ENCODE measurements at places on chromosomes 11 and 22.

GRCh38 chr22:50728523-50728931 lies 9.5 kb upstream of the ACR start:
- DNase-seq: no peak

GRCh38 chr11:45436118-45436517 lies 150.0 kb upstream of the SYT13 start:
- DNase-seq: no peak

- DNase-seq: no peak
Observed at GRCh38 chr22:23035557-23036277, 34.6 kb upstream of the GNAZ start.

DNA sequence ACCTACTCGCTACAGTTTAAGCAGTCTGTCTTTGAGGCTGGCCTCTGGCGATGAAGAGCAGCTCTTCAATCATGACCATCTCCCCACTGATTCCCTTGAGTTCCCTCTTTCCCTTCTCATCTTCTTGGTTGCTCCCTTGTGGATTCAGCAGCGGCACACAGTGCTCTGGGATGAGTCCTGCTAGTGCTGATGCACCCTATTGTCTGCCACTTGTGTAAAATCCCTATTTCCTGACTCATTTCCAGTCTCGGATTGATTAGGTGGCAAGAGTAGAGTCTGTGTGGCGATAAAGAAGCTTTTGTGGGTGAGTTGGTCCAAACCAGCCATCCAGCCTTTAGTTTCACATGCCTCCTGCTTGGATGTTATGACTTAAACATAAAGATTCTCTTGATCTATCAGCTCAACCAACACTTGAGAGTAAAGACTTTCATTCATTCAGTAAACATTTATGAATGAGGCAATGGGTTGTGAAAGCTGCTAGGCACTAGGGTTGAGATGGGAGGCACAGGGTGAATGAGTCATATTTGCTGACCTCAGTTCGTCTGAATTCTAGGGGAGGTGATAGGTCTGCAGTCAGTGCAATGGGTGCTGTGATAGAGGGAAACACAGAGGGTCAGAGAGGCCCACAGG lies 219.4 kb upstream of the RAG2 start:
- DNase-seq: no peak

- peak; percentile 63 for DNase-seq
Observed at GRCh38 chr22:39309881-39310714, 9.3 kb downstream of the RPL3 start.

GRCh38 chr11:104682206-104682605 lies 216.1 kb downstream of the CASP12 start:
- DNase-seq: no peak

DNA sequence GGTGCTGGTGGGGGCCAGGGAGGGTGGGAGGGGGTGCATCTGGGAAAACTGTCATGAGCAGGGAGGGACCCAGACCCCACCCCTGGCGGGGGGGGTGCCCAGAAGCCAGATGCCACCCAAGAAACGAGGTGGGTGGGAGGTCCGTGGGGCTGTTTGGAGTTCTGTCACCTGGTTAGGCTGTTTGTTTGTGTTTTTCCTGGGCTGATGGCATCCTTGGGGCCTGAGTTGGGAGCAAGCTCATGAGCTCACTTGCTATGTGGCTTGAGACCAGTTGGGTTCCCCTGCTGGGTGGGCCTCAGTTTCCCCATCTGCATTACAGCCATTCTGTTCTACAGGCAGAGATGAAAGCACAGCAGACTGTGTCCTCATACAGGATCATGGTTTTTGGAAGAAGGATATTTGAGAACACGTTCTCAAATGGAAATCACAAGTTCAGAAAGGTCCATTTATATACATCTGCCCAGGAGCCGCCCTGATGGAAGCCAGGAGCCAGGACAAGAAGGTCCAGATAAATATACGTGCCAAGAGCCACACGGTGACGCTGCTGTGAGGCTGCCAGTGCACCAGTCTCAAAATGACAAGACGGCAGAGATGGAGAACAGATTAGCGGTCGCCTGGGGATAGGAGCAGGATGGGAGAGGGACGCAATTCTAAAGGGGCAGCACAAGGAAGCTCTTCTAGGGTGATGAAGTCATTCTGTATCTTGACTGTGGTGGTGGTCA lies 312.9 kb downstream of the MN1 start:
- DNase-seq: no peak

DNA sequence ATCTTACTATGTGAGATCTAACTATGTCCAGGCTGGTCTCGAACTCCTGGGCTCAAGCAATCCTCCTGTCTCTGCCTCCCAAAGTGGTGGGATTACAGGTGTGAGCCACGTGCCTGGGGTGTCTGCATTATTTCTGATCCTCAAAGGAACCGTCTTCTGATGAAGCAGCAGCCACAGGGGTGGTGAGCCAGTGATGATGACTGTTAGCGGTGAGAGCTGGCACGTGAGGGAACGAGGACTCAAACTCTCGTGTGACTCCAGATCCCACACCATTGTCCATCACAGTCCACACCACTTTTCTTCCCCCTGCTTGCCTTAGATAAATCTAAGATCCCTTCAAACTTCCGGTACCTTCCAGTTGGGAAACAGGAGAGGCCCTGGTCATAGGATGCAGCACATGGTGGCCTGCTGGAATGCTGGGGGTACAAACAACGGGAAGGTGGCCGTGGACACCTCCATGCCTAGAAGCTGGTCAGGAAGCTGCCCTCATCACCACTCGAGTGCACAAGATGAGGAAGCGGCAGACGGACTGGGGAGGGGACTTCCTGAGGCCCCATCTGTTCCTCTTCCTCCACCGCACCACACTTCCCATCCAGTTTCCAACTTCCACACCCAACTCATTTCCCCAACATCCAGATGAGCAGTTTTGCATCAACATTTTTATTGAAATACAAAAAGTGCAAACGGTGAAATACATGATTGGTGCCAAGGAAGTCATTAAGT lies 23.8 kb downstream of the ARHGAP1 start:
- DNase-seq: no peak

- DNase-seq: no peak
Observed at GRCh38 chr11:76797341-76798201, 14.4 kb downstream of the TSKU start.

GRCh38 chr11:134357545-134357839 lies 25.7 kb downstream of the GLB1L2 start:
- DNase-seq: no peak

GRCh38 chr11:88313441-88313840 lies 24.1 kb downstream of the CTSC start:
- DNase-seq: no peak

DNA sequence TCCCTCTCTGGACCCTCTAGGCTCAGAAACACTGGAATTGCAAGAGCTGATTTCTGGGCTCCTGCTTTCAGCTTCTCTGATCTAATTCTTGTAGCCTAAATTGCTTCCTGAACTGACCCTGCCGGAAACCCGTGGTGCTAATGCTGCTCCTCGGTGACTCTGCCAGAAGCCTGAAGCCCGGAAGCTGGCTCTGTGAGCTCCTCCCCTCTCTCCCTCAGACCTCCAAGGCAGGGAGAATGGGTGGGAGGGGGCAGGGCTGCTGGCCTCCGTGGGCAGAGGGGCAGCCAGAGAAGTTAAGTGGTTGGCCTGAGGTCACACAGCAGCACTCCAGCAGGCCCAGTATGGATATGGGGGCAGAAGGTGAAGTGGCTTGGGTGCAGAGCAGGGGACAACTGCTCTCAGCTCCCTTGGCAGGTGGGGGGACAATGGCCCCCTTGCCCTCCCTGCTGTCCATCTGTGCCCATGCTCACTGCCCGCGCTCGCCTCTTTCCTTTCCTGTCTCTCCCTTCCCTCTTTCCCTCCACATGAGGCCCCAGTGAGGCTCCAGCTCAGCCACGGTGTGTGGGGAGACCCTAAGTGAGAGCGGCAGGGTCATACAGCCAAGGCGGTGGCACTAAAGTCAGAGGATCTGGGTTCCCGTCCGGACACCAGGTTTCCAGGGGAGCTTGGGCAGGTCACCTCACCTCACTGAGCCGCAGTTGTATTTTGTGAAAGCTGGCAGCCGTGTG lies 16.2 kb downstream of the CAPN5 start:
- DNase-seq: peak; percentile 59

DNA sequence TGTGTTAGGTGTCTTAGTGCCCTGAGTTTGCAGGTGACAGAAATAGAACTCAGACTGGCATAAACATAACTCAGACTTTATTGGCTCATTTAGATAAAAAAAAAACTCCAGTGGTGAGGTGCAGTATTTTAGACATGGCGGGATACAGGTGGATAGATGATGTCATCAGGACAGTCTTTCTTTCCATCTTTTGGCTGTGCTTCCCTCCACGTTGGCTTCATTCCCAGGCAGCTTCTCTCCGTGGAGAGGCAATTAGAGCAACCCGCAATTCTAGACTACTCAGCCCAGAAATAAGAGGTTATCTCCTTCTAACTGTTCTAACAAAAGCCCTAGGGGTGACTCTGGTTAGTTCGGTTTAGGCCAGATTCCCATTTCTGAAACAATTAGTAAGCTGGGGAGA lies 40.5 kb downstream of the NCAM1 start:
- no peak for DNase-seq

DNA sequence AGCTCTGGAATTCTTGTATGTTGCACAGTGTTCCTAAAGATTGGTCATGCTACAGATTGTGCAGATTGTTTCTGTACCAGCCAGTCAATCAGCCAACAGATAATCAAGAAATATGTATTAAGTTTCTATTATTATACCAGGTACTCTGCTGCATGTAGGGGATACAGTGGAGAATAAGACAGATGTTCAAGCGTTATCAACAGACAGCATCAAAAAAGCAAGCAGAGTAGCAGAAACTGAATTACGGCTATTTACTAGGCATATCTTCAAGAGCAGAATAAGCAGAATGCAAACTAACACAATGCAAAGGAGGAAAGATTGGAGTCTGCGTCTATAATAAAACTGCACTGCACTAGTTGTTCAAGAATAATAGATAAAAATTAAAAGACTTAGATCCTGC lies 278.6 kb downstream of the ETS1 start:
- DNase-seq: no peak

DNA sequence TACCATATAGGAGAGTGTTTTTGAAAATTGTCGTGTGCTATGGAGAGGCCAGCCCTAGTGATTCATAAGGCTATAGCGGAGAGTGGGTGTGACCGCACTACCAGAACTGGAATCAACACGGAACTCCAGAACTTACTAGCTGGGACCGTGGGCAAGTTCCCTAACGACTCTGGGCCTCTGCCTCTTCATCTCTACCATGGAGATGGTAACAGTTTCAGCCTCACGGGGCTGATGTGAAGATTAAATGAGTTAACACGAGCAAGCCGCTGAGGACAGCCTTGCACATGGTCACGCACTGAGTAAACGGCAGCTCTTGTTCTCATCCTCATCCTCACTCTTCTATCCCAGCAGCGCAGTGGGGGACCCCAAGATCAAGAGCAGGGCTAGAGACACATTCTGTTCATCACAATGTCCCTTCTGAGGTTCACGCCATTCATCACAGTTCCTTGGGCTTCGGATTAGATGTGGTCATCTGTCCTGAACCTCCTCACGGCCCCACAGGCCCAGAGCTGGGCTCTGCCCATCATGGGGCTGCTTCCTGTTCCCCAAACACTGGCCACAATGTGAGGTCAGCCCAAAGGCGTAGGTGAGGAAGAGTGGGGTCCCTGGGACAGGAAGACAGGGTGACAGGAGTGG lies 47.2 kb upstream of the CD5 start:
- DNase-seq: no peak

DNA sequence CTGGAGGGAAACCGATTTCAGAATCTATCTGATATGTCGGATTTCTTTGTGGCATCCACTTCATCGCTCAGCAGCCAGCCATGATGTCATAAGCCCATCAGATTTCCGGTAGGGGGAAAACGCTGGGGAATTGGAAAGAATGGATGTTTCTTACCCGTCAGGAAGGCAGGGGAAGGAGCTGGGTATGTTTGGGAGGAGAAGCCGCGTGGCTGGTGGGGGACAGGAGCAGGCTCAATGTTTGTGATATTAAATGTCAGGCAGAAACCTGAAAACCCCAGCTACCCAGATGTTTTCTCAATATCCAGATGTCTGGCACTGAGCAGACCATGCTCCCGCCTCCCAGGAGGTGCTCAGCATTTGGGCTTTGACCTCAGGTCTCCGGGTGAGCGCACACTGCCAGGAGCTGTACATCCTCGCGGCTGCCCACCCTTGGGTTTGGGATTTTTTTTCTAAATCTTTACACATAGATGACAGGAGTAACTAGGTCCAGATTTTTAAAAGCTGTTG lies 67.5 kb downstream of the NFAM1 start:
- peak; percentile 49 for DNase-seq

DNA sequence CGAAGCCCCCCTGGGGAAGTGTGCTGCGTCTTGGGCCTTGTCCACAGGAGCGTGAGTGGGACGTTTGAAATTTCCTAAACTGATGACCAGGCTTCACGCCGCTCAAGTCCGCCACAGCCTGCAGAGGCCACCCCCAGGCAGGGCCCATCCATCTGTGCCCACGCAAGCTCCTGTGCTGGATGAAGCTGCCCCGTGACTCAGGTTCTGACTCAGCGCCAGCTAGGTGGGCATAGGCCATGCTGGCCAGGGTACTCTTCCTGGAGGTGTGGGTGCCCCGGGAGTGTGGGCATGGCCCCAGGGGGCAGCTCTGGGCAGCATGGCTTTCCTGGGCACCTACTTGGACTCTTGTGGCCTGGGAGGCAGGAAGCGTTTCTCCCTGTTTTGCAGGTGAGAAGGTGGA lies 134.8 kb downstream of the CACNA1I start:
- no peak for DNase-seq

DNA sequence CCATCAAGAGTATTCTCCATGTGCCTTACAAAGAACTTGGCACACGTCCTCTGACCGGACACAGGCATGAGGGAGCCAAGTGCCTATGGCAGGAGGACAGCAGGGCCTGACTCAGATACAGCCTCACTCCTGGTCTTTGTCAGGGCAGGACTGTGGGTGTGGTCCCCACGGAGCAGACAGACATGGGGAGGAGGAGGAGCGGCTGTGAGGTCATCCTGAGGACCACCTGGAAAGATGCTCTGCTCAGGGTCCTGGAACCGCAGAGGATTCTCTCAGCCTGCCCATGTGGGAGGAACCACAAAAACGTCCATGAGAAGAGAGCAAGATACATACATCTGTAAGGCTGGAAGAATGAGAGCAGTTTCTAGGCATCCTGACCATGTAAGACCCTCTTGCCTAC lies 576.3 kb downstream of the BRD1 start:
- no peak for DNase-seq

DNA sequence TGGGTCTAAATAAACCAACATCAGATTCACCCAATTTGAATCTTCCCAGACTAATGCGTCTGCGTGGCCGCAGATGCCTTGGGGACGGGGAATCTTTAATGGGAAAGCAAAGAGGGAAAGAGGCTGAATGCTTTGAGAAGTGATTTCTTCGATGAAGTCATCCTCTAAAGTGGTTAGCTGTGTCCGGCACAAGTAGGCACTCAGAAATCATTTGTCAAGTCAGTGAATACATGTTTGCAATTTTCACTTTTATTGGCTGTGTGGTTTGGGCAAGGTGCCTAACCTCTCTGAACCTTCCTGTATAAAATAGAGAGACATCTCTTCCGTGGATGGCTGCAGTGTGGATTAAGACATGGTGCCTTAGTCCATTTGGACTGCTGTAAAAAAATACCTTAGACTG lies 19.7 kb upstream of the IFT27 start:
- no peak for DNase-seq

DNA sequence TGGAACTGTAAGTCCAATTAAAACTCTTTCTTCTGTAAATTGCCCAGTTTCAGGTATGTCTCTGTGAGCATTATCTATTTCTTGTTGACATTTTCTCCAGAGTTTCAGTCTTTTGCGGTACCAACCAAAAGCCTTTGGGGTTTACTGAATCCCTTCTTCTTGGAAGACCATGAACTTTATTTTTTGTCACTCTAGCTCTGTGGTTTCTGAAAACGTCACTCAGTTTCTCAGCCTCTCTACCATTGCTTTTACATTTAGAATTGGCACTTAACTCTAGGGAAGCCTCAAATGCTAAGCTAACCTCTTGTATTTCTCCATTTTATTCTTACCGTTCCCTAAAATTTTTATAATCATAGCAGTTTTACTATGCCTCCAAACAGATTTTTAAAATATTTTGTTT lies 237.6 kb downstream of the CSNK2A3 start:
- no peak for DNase-seq
